ENCODE measurements at places on chromosomes 16 and 17.

DNA sequence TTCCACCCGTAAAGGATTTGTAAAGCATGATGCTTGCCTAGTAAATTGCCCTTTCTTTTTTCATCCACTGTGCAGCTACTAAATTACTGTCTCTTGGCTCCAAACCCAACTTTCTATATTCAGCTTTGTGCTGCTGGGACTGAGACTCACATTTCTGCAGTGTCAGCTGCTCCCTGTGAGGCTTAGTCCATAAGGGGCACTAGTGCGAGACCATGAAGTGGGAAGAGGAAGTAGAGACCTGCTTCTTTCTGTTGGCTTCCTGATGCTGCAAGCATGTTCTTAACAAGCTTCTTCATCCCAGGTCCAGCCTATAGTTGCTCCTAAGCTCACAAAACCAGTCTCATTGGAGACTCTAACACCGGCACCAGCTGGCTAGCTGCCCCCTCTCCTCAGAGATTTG, 74.9 kb upstream of the HS3ST2 start:
- DNase-seq: no peak

- peak; percentile 96 for DNase-seq
Observed at GRCh38 chr17:33267271-33267790, 25.8 kb downstream of the ASIC2 start.

DNA sequence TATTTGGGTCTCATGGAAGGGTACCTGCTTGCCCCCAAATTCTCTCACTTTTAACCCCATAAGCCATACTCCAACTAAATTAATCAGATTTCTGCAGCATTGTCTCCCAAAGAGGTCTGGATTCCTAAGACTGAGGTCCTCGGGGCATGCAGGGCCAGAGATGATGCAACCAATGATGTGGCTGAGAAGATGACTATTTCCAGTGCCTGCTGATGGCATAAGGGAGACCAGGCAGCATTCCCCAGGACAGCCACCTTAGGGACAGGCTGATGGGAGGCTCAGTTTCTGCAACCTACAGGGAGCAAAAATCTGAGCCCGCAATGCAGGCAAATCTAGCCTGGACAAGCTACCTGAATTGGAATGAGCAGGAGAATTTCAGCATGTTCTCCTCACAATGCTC, 76.8 kb upstream of the ASIC2 start:
- no peak for DNase-seq

DNA sequence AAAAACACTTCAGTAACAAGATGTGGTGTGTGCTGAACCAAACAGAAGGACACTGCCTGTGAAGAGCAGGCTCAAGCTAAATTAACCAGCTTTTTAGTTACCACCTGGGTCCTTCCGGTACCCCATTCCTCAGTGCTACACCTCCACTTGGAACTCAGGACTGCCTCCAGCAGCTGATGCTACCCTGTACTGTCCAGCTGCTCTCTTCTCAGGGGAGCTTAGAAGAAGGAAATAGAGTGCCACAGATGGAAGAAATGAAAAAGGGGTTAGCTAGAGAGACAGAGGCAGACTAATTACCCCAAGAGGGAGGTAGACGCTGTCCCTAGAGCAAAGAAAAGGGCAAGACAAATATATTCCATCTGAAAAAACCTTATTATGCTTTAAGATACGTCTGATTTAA, 5.7 kb downstream of the MED13 start:
- no peak for DNase-seq

DNA sequence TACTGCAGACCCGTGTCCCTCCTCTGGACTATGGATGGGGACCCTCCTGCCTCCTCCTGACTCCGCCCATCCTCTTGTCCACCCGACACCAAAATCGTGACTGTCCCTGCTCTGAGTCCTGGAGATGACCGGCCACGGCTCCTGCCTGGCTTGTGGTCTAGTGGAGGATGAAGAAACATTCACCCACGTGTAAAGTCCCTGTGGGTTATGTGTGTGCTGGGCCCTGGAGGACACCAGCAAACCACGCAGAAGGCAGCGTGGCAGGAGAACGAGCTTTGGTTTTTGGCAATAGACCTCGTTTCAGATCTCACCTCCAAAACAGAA, 11.9 kb downstream of the SPNS2 start:
- no peak for DNase-seq

DNA sequence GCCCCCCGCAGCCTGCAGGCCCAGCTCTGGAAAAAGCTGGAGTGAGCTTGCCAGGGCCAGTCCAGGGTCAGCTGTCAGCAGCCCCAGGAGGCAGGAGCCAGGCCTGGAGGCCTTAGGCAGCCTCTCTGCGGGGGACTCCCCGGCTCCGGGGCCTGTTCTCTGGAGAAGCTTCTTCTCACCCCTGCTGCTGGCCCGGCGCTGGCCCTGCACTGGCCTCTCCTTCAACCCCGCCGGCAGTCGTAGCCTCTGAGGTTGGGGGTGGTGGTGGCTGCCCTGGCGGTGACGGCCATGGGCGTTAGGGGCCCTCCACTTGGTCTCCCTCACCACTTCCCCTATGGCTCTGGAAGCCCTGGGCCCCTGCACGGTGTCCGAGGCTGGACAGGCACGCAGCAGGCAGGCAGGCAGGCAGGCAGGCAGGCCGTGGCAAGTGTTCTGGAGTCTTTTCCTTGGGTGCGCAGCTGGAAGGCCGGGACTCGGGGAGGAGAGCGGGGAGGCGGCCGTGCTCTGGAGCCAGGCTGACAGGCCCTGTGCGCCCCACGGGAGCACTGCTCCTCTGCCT, 2.1 kb downstream of the FOXF1 start:
- DNase-seq: no peak
